ENCODE measurements at places on chromosomes 11 and 22.

DNA sequence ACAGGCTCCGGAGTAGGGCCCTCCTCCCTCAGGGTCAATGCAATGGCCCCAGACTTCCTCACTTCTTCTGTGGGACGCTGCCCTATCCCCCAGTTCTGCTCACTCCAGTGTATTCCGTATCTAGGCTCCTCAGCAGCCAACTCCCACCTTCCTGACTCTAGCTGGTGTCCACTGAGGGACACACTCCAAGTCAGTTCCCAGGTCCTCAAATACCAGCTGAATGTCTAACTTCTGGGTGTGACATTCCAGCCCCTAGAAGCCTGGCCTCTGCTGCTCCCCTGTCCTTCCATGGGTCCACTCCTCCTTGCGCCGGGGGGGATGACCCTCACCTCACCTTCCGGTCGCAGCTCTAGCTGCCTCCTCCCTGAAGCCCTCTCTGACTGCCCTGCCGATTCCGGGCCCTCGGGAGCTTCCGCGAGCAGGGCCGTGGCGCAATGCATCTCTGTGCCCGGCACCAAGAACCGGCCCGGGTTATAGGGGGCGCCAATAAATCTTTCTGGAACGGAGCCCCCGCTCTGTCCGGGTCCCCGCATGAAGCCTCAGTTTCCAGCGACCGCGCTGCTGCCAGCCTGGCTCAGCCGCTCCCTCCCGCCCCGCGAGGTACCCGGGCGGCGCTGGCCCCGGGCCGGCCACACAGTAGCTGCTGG, 15.4 kb downstream of the BAD start:
- peaks cover 8% of the 10 kb centered on the region for H3K4me1 ChIP-seq
- no peak for DNase-seq
- H3K36me3 ChIP-seq: no peaks in the 10 kb centered on the region

- no peak overlapping the region for H3K4me3 ChIP-seq
- no peak for DNase-seq
- H3K4me1 ChIP-seq: no peaks in the 10 kb centered on the region
- H3K27me3 ChIP-seq: no peaks in the 10 kb centered on the region
- no peak overlapping the region for H3K27ac ChIP-seq
These were observed 81.5 kb upstream of the MYOD1 start for GRCh38 chr11:17637901-17638300.

DNA sequence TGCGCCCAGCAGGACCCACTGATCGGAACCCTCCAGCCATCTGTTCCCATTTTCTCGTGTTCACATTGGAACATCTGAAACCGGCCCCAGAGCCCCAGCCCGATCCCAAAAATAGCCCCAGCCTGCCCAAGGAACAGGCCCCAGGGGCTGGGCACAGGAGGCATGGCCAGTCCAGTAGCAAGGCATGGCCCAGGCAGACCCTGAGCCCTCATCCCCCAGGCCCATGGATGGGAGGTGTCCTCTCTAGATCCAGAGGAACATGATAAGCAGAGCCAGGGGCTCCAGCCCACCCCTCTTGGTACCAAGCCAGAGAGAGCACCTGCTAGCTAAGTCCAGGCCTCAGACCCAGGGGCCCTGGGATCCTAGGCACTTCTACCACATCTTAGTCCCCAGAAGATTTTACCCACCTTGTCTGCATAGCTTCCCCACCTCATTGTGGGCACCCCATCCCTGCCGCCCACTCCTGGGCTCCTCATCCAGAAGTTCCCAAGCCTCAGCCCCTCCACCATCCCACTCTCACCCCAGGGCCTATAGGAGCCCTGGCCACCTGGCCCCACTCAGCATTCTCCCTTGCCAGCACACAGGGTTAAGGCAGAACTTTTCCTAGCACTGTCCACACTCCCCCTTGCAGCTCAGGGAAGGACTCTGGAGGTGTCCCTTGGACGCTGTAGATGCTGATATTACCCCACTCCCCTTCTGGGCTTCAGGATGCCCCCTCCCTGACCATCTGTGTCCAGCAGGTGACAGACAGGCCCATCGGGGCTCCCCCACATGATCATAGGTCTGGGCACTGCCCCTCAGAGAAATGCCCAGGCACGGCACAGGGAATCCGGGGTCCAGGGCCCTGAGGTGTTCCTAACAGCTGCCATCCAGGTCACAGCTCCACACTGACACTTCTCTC, 9.5 kb downstream of the BCL9L start:
- H3K4me1 ChIP-seq: peaks cover 95% of the 10 kb centered on the region
- peak overlapping the region; percentile 61 for H3K4me3 ChIP-seq
- no peaks in the 10 kb centered on the region for H3K36me3 ChIP-seq
- DNase-seq: no peak
- H3K27ac ChIP-seq: peak overlapping the region; percentile 96

- H3K36me3 ChIP-seq: no peaks in the 10 kb centered on the region
- DNase-seq: no peak
- no peaks in the 10 kb centered on the region for H3K4me1 ChIP-seq
- H3K4me3 ChIP-seq: no peak overlapping the region
These were observed 365.0 kb upstream of the CHORDC1 start for GRCh38 chr11:90587896-90588295.

DNA sequence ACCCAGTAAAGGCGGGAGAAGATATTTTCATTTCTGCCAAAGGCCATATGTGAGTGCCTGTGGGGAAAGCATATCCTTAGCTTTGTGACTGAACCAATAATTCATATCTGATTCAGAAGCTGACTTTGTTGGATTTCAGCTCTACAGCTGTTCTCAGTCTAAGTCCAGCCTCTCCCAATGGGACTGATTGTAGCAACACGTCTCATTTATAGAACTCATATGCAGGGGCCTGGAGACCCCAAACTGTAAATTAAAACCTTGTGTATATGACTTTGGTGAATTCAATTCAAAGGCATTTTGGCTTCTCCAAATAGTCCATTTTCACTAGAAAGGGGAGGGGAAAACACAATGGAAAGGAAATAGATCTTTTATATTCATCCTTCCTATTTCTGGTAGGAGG, 250.4 kb upstream of the SORL1-AS1 start:
- no peak overlapping the region for H3K4me3 ChIP-seq
- H3K36me3 ChIP-seq: no peaks in the 10 kb centered on the region
- DNase-seq: no peak
- no peak overlapping the region for H3K27ac ChIP-seq

- peak overlapping the region; percentile 52 for H3K4me3 ChIP-seq
- H3K36me3 ChIP-seq: no peaks in the 10 kb centered on the region
- peak overlapping the region; percentile 61 for H3K27ac ChIP-seq
- no peaks in the 10 kb centered on the region for H3K27me3 ChIP-seq
- H3K4me1 ChIP-seq: peaks cover 14% of the 10 kb centered on the region
- peak; percentile 64 for DNase-seq
These were observed 2.6 kb upstream of the GCAT start for GRCh38 chr22:37804881-37805809.

- no peaks in the 10 kb centered on the region for H3K36me3 ChIP-seq
- H3K27ac ChIP-seq: no peak overlapping the region
- H3K4me3 ChIP-seq: no peak overlapping the region
- DNase-seq: no peak
These were observed 91.7 kb downstream of the BLID start for GRCh38 chr11:122024278-122024677.

- no peak within 1 kb of the TSS for H3K27ac ChIP-seq
- H3K27me3 ChIP-seq: peaks cover 4% of the 10 kb centered on the region
- H3K4me1 ChIP-seq: no peaks in the 10 kb centered on the region
- H3K4me3 ChIP-seq: no peak within 1 kb of the TSS
These were observed at the start of gene OPCML for GRCh38 chr11:133531971-133532651. OPCML (minus strand) TSS chr11:133532501.

- peaks cover 5% of the 10 kb centered on the region for H3K27me3 ChIP-seq
- H3K4me3 ChIP-seq: no peak overlapping the region
- H3K4me1 ChIP-seq: no peaks in the 10 kb centered on the region
- DNase-seq: no peak
- no peaks in the 10 kb centered on the region for H3K36me3 ChIP-seq
These were observed 12.7 kb downstream of the PRG3 start for GRCh38 chr11:57368106-57368844.

- no peaks in the 10 kb centered on the region for H3K36me3 ChIP-seq
- DNase-seq: no peak
- no peak overlapping the region for H3K4me3 ChIP-seq
These were observed 27.5 kb upstream of the FBXO3 start for GRCh38 chr11:33801821-33802193.

GRCh38 chr11:32870676-32871075, 21.9 kb upstream of the QSER1 start:
- H3K36me3 ChIP-seq: no peaks in the 10 kb centered on the region
- DNase-seq: peak; percentile 14
- no peak overlapping the region for H3K4me3 ChIP-seq
- no peak overlapping the region for H3K27ac ChIP-seq
- H3K4me1 ChIP-seq: no peaks in the 10 kb centered on the region
- H3K27me3 ChIP-seq: no peaks in the 10 kb centered on the region

GRCh38 chr11:70933981-70934583, 318.3 kb downstream of the SHANK2 start:
- no peak overlapping the region for H3K4me3 ChIP-seq
- H3K36me3 ChIP-seq: no peaks in the 10 kb centered on the region
- no peak overlapping the region for H3K27ac ChIP-seq

DNA sequence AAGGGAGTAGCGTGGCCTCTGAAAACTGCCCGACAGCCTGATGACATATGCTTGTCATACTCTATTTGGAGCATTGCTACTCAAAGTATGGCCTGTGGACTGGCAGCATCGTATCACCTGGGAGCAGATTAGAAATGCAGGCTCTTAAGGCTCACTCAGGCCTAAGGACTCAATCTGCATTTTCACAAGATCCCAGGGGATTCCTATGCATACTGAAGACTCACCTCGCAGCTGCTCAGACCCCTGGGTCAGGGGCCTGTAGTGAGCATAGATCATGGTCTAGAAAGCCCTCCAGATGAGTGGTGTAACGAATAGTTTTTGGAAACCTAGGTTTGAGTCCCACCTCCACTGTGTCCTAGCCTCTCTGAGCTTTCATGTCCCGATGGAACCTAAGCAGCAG, 126.3 kb downstream of the FEZ1 start:
- no peak overlapping the region for H3K4me3 ChIP-seq
- DNase-seq: no peak
- H3K4me1 ChIP-seq: no peaks in the 10 kb centered on the region
- no peaks in the 10 kb centered on the region for H3K27me3 ChIP-seq
- no peak overlapping the region for H3K27ac ChIP-seq
- no peaks in the 10 kb centered on the region for H3K36me3 ChIP-seq

DNA sequence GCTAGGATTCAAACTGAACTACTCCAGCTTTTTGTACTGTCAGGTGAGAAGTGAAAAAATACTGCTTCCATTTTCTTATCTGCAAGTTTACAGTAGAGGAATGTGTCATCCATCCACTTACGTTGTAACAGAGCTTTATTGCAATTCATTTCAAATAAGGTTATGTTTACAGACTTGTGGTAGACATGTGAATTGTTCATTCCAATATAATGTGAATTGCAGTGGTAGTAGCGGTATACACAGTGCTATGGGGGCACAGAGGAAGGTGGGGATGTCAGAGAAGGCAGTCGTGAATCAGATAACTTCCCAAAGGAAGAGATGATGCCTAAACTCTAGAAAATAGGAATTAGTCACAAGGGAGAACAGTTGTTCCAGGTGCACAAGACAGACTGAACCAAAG, 42.5 kb downstream of the CEP57 start:
- no peaks in the 10 kb centered on the region for H3K27me3 ChIP-seq
- H3K36me3 ChIP-seq: peaks cover 28% of the 10 kb centered on the region
- H3K4me3 ChIP-seq: no peak overlapping the region
- no peaks in the 10 kb centered on the region for H3K4me1 ChIP-seq

GRCh38 chr22:25410849-25411248, 153.6 kb upstream of the GRK3 start:
- H3K27ac ChIP-seq: no peak overlapping the region
- H3K36me3 ChIP-seq: no peaks in the 10 kb centered on the region
- DNase-seq: no peak
- no peaks in the 10 kb centered on the region for H3K27me3 ChIP-seq
- no peaks in the 10 kb centered on the region for H3K4me1 ChIP-seq

- no peak for DNase-seq
- H3K27me3 ChIP-seq: no peaks in the 10 kb centered on the region
- H3K36me3 ChIP-seq: peaks cover 51% of the 10 kb centered on the region
- no peaks in the 10 kb centered on the region for H3K4me1 ChIP-seq
- no peak overlapping the region for H3K27ac ChIP-seq
- no peak overlapping the region for H3K4me3 ChIP-seq
These were observed 119.8 kb upstream of the SORL1-AS1 start for GRCh38 chr11:121572571-121573059.

DNA sequence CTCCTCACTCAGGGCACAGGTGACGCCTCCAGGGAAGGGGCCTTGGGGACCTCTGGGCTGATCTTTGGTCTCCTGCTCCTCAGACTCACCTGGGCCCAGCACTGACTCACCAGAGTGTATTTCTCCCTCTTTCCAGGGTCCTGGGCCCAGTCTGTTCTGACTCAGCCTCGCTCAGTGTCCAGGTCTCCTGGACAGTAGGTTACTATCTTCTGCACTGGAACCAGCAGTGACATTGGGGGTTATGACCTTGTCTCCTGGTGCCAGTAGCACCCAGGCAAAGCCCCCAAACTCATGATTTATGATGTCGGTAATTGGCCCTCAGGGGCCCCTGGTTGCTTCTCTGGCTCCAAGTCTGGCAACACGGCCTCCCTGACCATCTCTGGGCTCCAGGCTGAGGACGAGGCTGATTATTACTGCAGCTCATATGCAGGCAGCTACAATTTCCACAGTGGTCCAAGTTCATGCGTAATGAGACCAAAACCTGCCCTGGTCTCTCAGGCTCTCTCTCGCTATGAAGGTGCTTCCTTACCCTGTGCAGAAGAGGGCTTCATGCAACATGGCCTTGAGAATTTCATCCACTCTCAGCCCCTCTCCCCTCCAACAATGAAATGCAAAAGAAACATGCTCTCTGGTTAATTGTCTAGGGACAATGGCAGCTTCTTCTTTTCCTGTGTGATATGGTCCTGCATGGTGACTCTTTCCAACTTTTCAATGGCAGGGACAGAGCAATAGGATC, 21.0 kb upstream of the PRAME start:
- H3K4me3 ChIP-seq: no peak overlapping the region
- H3K27ac ChIP-seq: no peak overlapping the region

DNA sequence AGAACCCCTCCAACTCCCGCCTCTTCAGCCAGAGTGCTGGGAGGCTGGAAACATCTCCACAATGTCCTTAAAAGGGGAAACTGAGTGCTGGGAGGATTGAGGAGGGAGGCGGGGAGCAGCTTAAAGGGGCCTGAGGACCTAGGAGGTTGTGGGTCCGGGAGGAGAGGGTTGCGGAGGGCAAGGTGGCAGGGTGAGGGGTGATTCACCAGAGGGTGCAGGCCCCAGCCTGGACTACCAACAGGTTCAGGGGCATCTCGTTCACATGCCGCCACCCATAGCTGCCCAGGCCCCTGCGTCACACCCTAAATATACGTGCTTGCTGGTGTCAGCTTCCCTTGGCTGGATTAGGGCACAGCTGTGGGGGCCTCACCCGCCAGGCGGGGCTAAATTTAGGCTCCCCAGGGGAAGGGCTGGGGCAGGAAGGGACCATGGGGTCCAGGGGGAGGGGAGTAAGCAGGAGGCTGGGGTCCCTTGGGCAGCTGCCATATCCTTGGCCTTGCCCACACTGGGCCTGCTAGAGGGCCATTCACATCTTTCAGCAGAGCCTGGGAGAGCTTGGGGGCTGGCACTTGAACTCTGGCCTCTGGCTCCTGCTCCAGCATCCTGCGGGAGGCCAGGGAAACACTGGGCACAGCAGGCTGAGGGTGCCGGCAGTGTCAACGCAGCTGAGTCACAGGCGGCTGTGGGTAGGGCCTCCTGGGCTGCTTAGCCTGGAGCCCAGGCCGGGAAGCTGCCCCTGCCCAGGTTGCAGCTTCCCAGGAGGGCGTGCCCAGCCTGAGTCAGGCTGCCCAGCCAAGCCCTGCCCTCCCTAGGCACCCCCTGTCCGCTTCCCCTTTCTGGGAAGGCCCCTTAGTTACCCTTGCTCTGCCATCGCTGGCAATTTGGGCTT, 1.3 kb downstream of the EHBP1L1 start:
- H3K4me3 ChIP-seq: peak overlapping the region; percentile 75

GRCh38 chr11:117973503-117973860, 12.7 kb upstream of the IL10RA start:
- no peak overlapping the region for H3K4me3 ChIP-seq
- H3K4me1 ChIP-seq: peaks cover 69% of the 10 kb centered on the region
- DNase-seq: no peak

Data from naive thymus-derived CD4-positive, alpha-beta T cell (primary cell).